ENCODE measurements at places on chromosomes 1 and 21.

- DNase-seq, result no peak
Measured at GRCh38 chr1:230130172-230130944, 63.3 kb downstream of the GALNT2 start.

DNA sequence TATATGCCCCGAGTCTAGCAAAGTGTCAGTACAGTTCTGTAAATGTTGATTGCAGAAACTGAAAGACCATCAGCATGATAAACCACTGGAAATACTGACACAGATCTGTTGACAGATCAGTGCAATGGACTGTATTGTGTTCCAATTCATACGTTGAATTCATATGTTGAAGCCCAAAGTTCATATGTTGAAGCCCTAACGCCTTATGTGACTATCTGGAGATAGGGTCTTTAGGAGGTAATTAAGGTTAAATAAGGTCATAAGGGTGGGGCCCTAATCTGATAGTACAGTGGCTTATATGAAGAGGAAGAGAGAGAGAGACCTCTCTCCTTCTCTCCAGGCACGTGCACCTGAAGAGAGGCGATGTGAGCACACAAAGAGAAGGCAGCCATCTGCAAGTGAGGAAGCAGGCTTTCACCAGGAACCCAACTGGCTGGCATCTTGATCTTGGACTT, 144.7 kb downstream of the MRPL39 start:
- no peak for DNase-seq

DNA sequence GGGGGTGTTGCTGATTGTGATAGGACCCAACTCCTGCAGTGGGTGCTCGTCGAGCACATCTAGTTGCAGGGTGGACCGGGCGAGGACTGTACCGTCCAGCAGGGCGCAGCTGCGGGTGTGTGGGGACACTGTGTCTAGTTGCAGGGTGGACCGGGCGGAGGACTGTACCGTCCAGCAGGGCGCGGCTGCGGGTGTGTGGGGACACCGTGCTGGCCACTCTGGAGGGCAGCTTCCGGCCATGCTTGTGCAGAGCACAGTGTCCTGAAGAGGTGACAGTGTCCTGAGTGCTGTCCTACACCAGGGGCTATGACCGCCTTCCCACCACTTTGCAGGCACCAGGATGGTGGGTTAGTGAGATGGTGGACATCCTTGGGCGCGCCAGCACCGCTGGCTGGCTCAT, 4.6 kb upstream of the TRPM2 start:
- DNase-seq, result no peak

- DNase-seq, result peak; percentile 50
Measured at GRCh38 chr1:7948960-7949359, 8.3 kb upstream of the TNFRSF9 start.

DNA sequence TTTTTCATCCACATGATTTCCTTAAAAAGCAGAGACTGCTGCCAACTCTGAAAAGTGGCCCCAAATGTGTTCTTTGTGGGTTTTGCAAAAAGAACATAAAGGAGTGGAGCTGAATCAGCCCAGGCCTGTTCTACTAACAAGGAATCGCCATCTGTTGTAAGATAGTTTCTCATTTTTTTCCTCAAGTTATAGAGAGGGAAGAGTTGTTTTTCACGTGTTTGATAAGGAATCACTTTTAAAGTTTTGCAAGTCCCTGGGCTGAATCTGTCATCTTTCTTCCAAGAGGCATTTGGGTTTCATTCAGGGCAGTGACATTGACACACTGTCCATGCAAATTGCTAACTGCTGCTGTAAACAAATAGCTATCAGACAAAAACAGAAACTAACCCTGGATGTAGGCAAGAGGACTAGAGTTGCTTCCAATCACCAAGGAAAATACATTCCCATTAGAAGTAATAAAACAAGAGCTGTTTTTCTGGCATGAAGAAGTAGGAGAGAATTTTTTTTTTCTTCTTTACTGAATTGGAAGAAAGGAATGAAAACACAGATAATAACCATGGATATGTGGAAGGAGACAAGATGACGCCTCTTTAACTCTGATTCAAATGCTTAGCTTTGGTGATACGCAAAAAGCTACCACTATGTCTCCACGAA, 58.8 kb upstream of the TBX15 start:
- no peak for DNase-seq

- no peak for DNase-seq
Measured at GRCh38 chr1:2159124-2159523, 35.4 kb downstream of the FAAP20 start.

DNA sequence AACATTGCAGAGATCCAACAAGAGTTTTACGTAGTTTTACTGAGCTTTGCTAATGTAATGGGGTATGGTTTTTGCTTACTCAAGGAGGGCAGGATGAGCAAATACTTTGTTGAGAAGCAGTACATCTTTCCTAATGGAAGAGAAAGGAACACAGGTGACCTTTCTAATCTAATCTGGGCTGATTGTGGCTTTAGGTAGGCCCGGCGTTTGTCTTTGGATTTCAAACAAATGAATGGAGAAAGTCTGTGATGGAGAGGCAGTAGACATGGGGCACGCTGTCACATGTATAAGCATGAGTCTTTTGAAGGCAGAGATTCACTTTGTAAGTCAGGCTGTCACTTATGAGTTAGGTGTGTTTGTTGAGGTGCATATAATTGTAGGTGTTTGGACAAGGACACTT, 1.7 kb downstream of the PLEKHM2 start:
- DNase-seq, result no peak

GRCh38 chr1:40017951-40018575, 22.5 kb upstream of the CAP1 start:
- DNase-seq, result no peak

DNA sequence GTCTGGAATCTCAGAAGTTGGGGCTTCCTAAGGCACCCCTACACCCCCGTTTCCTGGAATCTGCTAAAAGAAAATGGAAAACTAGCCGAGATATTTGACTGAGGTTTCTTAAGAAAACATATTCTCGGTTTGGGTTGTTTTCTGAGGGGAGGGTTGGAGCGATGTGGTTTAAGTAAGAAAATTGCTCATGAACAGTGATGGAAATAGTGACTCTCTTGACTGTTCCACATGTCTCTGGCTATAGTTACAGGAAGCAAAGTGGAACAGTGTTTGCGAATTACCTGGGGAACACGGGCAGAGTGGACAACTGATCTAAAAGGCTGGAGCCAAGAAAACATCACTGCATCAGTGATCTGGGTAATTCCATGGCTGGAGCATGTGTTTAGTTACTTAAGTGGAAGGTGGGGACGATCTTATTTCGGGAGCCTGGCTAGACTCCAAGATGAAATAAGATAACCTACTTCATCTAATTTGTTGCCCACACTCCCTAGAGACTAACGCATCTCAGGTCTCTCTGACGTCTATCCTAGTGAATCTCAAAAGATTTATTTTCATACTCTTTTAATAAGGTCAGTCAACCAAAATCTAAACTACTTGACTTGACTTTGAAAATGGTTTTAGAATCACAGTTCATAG, 92.4 kb downstream of the KCNJ15 start:
- DNase-seq, result peak; percentile 41

DNA sequence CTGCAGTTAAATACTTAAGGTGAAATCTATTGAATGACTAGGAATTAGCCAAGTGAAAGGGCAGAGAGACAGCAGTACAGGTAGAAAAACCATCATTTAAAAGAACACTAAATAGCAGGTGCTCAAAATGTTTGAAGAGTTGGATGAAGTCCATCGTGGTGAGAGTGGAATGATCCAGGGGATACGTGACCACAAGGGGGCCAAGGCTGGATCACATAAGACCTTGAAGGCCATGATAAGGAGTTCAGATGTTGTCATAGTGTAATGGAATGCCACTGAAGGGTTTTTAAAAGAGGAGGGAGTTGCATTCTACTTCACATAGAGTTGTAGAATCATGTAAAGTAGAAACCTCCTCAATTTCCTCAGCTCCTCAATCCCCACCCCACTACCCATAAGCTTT, 34.8 kb upstream of the HOOK1 start:
- DNase-seq, result no peak

GRCh38 chr21:19368944-19369343, 965.4 kb upstream of the TMPRSS15 start:
- no peak for DNase-seq

DNA sequence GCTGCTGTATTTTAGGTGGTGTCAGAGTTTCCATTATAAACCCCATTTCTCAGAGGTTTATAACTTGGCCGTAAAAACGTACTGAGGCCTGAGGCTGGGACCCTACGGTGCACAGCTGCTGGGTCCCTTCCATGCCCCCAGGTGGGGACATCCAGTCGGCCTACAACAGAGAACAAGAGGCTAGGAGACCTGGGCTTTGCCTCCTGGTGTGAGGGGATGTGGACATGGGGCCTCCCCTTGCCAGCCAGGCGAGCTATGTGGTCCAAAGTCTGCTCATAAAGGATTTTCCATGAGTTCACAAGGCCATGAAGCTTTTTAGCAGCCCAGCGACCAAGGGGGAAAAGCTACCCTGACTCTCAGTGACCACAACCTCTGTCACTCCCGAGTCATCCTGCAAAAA, 261.5 kb upstream of the VAMP3 start:
- no peak for DNase-seq

DNA sequence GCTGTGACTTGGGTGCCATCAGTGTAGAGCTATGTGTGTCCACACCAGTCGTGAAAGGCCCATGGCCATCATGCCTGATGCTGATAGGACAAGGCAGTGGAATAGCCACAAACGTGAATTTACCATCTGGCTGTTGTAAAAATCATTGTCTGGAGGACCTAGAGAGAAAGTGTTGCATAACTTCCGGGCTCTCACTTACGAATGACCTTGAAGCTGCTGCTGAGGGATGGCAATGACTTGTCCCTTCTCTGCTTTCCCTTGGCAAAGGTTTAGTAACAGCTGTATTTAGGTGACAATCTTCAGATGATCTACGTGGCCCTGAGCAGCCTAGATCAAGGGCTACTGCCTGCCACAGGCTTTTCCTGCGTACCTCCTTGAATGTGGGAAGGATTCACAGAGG, 5.8 kb downstream of the ATP1B1 start:
- DNase-seq, result no peak

GRCh38 chr1:116401646-116402176, 28.7 kb downstream of the ATP1A1 start:
- DNase-seq, result no peak

GRCh38 chr1:179865377-179865776, 12.2 kb downstream of the TOR1AIP2 start:
- no peak for DNase-seq

DNA sequence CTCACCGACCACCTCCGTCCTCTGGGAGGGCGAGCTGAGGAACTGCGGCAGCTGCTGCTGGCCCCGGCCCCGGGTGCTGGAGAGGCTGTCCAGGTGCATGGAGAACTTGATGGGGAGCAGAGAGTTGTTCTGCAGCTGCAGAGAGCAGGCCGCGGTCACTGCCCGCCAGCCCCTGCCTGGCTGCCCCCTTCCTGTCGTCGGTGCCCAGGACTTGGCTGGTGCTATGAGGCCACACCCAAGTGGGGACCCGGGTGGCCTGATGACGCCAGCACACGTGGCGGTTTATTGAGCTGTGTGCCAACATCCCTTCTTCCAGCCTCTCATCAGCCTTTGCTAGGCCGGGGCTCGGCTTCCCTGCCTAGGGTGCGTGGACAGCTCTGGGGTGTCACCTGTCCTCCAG, 5.3 kb upstream of the TMEM52 start:
- DNase-seq, result no peak

GRCh38 chr1:200380589-200381021, 29.2 kb downstream of the ZNF281 start:
- DNase-seq, result peak; percentile 36

DNA sequence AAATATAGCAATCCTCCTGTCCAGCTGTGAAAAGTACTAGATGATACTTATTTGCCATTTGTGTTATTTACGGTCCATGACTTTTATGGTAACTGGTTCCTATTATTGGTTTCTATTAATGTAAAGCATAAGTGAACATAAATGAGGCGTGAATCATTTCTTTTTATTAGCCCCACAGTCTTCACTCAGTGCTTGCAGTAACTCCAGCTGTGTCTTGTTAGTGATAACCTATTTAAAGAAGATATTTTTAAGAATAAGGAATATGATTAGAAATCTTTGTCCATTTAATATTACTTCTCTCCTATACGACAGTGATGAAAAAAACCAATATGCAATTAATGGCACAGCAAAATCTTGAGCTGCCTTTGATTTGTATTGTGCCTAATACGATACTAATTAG, 149.9 kb downstream of the SPATA17 start:
- no peak for DNase-seq

DNA sequence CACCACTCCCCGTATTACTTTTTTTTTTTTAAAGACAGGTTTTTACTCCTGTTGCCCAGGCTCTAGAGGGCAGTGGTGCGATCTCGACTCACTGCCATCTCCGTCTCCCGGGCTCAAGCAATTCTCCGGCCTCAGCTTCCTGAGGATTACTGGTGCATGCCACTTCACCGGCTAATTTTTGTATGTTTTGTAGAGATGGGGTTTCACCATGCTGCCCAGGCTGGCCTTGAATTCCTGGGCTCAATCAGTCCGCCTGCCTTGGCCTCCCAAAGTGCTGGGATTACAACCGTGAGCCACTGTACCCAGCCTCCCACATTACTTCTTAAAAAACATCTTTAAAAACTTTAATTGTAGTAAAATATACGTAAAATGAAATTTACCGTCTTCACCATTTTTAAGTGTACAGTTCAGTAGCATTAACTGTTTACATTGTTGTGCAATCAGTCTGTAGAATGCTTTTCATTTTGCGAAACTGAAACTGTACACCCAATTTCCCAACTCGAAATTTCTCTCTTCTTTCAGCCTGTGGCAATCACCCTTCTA, 77.0 kb downstream of the ZMYM4 start:
- no peak for DNase-seq

DNA sequence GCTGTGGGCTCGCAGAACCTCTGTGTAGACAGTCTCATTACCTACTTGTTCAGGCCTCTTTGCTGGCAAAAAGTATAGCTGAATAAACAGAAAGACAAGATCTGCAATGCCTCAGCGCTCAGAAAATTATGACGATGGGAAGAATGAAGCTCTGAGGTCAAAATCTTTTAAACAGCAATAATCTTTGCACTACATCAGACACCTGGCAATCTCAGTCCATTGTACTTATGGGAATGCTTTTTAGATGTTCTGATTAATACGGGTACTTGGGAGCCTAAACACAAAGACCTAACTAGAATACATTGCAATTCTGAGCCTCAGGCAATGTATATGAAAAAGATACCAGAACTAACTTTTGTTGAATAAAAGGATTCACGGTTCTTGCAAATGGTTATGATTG, 410.7 kb downstream of the SMYD3 start:
- DNase-seq, result no peak

DNA sequence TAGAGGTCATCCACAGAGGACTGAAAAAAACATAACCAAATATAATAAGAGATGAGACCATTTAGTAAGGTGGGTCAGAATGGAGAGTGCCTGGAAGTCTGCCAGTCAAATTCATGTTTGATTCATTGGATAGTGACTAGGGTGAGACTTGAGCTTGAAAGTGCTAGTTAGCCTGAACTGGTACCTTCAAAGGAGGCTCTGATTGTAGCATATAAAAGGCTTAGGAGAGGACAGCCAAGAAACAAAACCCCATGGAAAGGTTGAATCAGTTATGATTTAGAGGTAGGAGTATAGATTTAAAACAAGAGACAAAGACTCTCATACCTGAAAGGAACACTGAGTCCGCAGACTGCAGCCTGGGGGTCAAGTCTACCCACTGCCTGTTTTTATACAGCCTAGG, 44.4 kb upstream of the LRRC8C start:
- DNase-seq, result no peak
